Left ventricle myocardium inferior (tissue), 1 donor: ENCODE measurements at places on chromosomes 1 and 21. TPM values are rescaled to one million over a fixed set of nuclear protein-coding genes. Genes with fewer than 3 reads are reported as not detected.

Gene TMEM240
- 7.2 TPM for total RNA-seq

Gene HCN3
- 1.2 TPM for total RNA-seq

Gene CHIA
- not detected for total RNA-seq

Gene LCK
- 0.63 TPM for total RNA-seq

Gene TACSTD2
- 0.16 TPM for total RNA-seq

Gene PLA2G4A
- total RNA-seq, result 2.7 TPM

Gene ST6GALNAC3
- 4.5 TPM for total RNA-seq

Gene ADAMTS5
- 3.0 TPM for total RNA-seq

Gene ZNF692
- total RNA-seq, result 23.0 TPM

Gene SIM2
- not detected for total RNA-seq

Gene SLC45A1
- 1.8 TPM for total RNA-seq

Gene THEM4
- 15.8 TPM for total RNA-seq

Gene LAMTOR5
- 266 TPM for total RNA-seq

Gene PSEN2
- total RNA-seq, result 16.6 TPM

Gene RALGPS2
- 7.5 TPM for total RNA-seq

Gene CA6
- total RNA-seq, result not detected

Gene BGLAP
- total RNA-seq, result 0.30 TPM

Gene BCL2L15
- not detected for total RNA-seq

Gene CRYAA
- not detected for total RNA-seq

Gene DCST1
- total RNA-seq, result not detected

Gene S100A7A
- not detected for total RNA-seq

Gene LIN28A
- total RNA-seq, result not detected

Gene PALMD
- total RNA-seq, result 123 TPM

Gene ZBTB7B
- total RNA-seq, result 42.8 TPM

Gene SMYD3
- 9.9 TPM for total RNA-seq

Gene LPAR3
- total RNA-seq, result 16.2 TPM

Gene GFI1
- 0.25 TPM for total RNA-seq

Gene S100A16
- total RNA-seq, result 38.8 TPM

Gene C1orf141
- total RNA-seq, result not detected

Gene TTLL10
- not detected for total RNA-seq

Gene KRTAP27-1
- not detected for total RNA-seq

Gene PTGFR
- total RNA-seq, result 0.44 TPM
